ENCODE measurements at places on chromosomes 4 and X.
A peak's percentile ranks its signal among the peaks of the same experiment; 100 is the strongest.

- no peak for DNase-seq
Observed at GRCh38 chr4:173074501-173074946, 94.1 kb upstream of the GALNT7 start.

- DNase-seq: no peak
Observed at GRCh38 chr4:35802644-35803043, 441.7 kb downstream of the ARAP2 start.

GRCh38 chr4:126465341-126465740, 1150.6 kb downstream of the FAT4 start:
- DNase-seq: no peak

DNA sequence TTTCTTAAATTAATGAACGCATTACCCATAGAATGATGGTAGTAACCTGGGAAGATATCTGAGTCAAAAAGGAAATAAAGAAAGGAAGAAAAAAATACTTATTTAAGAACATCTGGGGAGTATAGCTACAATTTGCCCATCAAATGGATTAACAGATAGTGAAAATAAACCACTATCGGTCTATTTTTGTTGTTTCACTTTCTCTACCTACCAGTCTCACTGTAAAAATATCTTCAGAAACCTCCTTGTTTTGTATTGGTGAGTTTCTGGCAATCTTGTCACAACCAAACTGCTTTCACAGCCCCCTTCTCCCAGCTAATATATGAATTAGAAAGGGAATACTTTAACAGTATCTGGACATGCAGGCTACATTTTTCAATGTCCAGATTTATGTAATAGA, 783.5 kb downstream of the STPG2 start:
- DNase-seq: no peak

DNA sequence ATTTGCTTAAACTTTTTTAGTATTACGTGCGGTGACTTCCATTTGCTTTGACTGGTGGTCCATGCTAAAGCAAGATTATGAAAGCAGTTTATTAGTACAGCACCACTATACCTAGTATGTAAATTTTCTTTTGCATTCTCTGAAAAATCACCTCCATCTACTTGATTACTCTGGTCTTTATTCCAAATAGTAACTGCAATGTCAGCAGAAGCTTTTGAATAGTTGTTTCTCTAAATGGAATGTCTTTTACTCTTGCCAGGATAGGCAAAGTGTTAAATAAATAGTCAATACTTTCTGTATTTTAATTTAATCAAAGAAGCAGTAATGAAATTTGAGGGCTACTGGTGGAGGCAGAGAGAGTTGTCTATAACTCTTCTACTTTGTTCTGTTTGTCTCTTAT, 167.2 kb upstream of the SLC4A4 start:
- DNase-seq: no peak

GRCh38 chrX:38379088-38379487, 26.7 kb downstream of the OTC start:
- DNase-seq: no peak

GRCh38 chr4:38509551-38509950, 154.4 kb upstream of the KLF3 start:
- DNase-seq: no peak

DNA sequence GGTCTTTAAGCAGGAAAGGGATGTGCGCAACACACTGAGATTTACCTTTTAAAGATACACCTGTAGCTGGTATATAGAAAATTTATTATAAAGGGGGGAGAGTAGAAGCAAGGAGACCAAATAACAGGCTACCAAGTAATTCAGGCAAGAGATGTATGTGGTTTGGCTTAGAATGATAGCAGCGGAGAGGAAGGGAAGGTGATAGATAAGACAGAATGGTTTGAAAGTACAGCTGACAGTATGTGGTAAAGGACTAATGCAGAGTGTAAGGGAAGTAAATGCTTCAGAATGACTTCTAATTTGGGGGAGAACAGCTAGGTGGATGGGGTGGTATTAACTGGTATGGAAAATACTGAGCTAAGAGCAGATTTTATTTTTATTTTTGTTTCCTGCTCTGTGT, 308.9 kb downstream of the ANTXR2 start:
- DNase-seq: no peak

DNA sequence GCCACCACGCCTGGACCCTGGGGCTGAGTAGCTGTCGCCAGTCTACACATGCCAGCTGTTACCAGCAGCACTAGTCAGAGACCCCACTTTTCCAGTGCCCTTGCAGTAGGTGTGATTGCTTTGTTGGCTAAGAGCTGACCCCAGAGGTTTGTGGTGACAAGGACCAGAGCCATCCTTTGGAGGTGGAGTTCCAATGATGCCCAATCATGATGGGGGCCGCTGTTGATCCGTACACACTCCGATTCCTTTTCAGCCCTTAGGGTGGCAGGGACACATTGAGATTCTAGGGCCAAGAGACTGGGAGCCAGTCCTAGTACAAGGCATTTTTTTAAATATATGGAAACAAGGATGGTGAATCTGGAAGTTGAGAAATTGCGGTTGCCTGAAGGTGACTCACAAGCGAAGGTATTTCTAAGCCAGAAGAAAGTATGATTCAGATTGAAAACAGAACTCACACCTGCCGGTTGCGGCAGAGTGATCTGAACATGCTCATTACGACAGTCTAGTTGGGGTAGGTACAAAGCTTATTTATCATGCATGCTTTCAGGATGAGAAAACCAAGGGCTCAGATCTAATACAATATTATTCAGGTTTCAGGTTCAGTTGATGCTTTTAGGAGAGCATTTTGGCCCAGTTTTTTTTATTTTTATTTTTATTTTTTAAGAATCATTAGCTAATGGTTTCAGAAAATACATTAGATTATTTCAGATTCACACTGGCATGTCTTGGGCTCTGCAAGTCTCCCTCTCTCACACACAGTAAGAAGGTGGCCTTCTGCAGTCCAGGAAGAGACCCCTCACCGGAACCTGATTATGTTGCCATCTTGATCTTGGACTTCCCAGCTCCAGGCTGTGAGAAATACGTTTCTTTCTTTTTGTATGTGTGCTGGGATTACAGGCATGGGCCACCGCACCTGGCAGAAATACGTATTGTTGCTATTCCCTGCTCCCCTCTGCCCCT, 43.4 kb downstream of the SHROOM2 start:
- no peak for DNase-seq

DNA sequence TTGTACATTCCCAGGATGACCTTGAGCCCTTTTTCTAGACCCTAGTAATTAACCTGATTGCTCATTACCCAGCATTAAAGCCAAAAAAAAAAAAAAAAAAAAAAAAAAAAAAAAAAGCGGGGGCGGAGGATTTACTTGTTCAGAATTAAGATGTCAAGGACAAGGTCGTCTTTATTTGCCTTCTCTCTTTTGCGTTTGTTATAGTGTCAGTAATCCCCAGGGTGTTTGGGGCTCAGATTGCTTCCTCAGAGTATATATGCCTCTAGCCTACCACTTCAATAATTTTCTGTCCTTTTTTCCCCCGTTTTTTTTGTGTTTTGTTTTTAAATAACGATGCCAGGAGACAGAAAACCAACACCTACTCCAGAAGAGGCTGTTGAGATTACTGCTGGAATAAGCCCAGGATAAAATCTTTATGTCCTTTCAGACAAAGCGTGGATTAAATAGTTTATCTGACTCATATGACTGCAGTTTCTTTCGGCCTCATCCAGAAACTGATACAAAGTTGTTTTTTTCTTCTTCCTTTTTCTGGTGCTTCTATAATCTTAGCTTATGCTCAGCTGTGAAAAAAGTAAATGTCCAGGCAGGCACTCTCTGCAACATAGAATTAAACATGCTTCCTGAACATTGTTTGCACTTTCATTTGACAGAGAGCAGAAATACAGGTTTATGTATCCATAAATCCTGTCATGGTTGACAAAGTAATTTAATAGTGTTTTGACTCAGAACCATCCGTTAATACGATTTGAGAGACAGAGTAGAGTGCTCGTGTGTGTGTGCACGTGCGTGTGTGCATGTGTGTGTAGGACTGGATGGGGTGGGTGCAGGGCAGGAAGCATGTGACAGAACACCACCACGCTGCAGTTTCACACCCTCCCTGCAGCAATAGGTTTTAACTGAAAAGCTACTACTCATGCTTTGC, 138.6 kb downstream of the AFF1 start:
- DNase-seq: peak; percentile 81

GRCh38 chrX:108344216-108344615, 94.0 kb downstream of the COL4A6 start:
- DNase-seq: no peak

DNA sequence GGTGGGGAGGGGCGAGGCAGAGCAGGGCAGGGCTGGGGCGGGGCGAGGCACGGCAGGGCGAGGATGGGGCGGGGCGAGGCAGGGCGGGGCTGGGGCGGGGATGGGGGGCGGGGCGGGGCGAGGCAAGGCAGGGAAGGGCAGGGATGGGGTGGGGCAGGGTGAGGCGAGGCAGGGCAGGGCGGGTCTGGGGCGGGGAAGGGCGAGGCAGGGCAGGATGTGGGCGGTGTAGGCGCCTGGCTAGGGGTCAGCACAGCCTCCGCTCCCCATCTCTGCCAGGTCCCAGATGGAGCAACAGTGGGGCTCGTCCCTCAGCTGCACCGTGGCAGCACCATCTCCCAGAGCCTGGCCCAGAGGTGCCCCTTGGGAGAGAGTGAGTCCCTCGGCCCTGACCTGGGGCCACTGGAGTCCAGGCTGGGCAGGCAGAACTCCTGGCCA, 4.2 kb upstream of the SRPK3 start:
- no peak for DNase-seq

GRCh38 chrX:143580266-143580665, 55.6 kb downstream of the SLITRK4 start:
- DNase-seq: no peak

DNA sequence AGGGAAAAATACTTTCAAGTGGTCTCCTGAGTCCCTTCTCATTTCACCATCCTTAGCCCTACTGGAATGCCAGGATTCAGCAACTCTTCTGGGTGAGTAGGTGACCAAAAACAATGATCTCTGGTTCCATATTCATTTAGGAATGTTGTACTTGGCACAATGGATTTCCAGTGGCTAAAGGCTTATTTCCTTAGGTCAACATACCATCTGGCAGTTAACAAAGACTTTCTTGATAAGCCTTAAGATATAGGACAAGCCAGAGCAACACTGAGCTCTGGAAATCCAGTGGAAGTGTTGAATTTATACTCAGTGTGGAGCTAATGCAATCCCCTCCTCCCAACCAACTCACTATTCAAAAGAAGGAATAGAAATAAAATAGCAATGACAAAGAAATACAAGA, 139.4 kb upstream of the EMCN start:
- no peak for DNase-seq

- no peak for DNase-seq
Observed at GRCh38 chr4:38684951-38685844, 21.2 kb downstream of the KLF3 start.

DNA sequence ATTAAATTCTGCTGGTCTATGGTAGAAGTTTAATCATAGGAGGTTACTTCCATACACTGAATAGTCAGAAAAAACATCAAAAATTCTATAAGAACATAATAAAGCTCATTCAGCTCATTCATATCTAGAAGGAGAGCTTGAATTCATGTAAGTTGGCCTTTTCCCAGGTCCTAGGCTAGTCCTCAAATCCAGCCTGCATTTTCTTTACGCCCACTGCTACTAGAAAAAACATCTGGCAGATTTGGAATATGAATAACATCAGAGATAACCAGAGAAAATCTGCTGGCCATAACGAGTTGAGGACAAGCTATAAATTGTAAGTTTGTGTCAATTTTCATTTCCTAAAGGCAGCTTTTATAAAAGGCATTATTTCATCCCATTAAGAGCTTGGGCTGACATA, 95.5 kb downstream of the MXRA5 start:
- no peak for DNase-seq

DNA sequence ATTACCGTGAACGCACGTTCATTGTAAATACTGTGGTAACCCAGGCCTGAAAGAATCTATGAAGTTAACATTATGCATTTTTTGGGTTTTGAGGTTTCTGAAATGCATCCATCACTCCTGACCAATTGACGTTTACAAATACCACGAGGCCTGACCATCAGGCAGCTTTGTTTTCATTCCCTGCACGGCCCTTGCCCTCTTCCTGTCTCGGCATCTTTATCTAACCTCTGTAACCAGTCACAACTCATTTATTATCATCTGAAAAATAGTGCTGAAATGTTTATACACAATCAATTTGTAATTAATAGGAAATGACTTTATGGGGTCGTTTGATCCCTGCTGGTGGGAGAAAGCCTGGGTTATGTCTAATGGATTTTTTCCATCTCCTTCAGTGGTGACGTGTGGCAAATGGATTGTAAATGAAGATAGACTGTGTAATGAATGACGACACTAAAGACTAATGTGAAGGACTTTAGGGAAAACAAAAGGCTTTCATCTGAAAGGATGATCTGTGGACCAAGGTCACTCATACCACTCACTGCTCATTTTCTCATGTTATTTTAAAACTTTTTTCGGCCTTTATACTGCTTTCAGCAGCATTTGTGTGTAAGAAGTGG, 102.7 kb upstream of the SORBS2 start:
- DNase-seq: no peak

Measured in natural killer cell treated with Interleukin-12 subunit alpha and Interleukin-12 subunit beta and Interleukin-15 and Interleukin-18, amount 100 ng/mL, for 72 hours (primary cell).